Bronchial epithelial cell (primary cell): ENCODE measurements at places on chromosomes 5 and 9.

- no peak for DNase-seq
Measured at GRCh38 chr9:71479621-71480020, 288.7 kb downstream of the CEMIP2 start.

DNA sequence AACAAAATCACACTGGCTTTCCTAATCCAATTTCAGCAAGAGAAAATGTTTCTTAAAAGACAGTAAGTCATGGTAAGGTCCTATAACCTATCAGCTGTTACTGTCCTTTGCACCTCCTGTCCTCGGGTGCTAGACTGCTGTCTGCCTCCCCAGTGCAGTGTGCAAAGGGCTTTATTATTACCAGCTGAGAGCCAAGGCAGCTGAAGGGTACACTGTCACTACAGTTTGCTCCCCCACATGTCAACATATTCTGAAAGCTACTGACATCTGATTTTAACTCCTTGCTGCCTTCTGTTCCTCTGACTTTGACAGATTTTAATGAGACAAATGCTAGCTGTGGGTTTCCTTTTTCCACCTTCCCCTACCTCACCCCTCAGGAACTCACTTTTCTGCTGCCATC, 389.4 kb upstream of the SLC24A2 start:
- no peak for DNase-seq

DNA sequence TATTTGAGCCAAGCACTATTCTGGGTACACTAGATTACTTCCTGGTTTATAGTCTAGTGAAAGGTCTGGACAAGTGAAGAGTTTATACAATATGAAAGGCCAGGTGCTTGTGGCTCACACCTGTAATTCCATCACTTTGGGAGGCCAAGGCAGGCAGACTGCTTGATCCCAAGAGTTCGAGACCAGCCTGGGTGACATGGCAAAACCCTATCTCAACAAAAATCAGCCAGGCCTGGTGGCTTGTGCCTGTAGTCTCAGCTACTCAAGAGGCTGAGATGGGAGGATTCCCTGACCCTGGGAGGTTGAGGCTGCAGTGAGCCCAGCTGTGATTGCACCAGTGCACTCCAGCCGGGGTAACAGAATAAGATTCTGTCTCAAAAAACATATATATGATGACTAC, 9.5 kb upstream of the TXNDC15 start:
- DNase-seq: no peak

- DNase-seq: no peak
Measured at GRCh38 chr9:33380390-33381094, 21.8 kb downstream of the AQP7 start.

DNA sequence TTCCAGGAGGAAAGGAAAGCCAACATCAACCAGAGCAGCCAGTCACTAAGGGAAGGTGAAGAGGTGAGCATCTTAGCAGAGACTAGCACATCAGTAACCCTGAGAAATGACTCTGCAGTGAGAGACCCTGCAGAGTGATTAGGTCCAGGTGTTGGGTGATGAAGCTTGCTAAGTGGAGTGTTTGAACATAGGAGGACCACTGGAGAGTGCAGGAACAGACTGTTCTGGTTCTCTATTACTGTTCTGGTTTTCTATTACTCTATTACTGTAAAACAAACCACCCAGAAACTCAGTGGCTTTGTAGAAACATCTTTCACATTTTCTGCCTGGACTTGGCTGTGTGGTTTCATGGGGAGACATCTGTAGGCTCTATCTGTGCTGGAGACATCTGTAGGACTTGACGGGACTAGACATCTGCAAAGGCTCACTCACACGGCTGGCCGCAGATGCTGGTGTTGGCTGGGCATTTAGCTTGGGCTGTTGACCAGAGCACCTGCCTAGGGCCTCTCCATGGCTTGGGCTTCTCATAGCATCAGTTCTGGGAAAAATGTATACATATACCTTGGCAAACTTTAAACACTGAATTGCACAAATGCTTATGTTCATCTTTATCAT, 33.4 kb upstream of the SPATA31E1 start:
- DNase-seq: no peak

DNA sequence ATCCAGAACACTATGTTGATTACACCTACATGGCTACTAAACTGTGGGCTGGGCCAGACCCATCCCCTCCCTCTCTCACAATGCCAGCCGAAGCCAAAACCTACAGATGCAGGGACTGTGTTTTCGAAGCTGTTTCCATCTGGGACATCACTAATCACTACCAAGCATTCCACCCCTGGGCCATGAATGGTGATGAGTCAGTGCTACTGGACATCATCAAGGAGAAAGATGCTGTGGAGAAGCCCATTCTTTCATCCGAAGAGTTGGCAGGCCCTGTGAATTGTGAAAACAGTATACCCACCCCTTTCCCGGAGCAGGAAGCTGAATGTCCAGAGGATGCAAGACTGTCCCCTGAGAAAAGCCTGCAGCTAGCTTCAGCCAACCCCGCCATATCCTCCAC, 65.0 kb downstream of the ZNF462 start:
- no peak for DNase-seq

- DNase-seq: no peak
Measured at GRCh38 chr9:35193762-35194161, 32.0 kb downstream of the UNC13B start.

GRCh38 chr9:120612218-120612617, 32.3 kb upstream of the CDK5RAP2 start:
- peak; percentile 23 for DNase-seq

GRCh38 chr9:133080161-133080560, 18.4 kb downstream of the CEL start:
- DNase-seq: no peak

DNA sequence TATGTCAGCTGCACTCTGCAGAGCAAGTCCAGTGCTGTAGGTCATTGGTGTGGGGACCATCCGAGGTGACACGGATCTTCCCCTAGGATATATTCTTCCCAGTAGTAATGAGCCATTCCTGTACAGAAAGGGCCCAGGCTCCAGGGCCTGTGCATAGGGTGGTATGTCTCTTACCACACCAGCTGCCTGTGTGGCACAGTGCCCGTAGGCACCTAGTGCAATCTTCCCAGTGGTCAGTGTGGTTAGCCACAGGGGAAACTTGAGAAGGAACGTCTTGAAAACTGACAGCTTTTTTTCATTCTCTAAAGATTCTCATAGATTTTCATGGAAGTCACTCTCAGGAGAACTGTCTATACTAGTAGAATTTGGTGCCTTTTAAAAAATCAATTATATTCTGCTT, 39.8 kb downstream of the CYSTM1 start:
- DNase-seq: peak; percentile 42
